ENCODE measurements at places on chromosomes 13 and 19.

DNA sequence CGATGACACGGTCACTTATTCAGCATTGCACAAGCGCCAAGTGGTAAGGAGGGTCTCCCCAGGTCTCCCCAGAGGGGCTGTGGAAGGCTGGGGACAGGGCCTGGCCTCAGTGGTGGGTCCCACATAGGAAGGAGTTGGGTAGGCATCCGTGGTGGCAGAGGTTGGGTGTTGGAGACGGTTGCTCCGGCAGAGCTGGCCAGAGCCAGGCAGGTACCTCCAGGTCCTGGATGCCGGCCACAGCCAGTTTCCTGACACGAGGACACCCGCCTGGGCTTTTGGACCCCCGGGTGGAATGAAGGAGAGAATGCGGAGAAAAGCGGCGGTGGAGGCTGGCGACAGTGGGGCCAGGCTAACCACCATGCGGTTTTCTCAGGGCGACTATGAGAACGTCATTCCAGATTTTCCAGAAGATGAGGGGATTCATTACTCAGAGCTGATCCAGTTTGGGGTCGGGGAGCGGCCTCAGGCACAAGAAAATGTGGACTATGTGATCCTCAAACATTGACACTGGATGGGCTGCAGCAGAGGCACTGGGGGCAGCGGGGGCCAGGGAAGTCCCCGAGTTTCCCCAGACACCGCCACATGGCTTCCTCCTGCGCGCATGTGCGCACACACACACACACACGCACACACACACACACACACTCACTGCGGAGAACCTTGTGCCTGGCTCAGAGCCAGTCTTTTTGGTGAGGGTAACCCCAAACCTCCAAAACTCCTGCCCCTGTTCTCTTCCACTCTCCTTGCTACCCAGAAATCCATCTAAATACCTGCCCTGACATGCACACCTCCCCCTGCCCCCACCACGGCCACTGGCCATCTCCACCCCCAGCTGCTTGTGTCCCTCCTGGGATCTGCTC is 1.3 kb upstream of the FFAR1 start:
- DNase-seq, result peak; percentile 85

- peak; percentile 92 for DNase-seq
Measured at GRCh38 chr13:52405767-52406494, at the start of gene THSD1. TSS of gene THSD1 (minus strand) at chr13:52406172. CDS start at chr13:52402600, 3,572 bp downstream.

- peak; percentile 68 for DNase-seq
Measured at GRCh38 chr19:35345671-35346111, 2.0 kb upstream of the FFAR1 start.

GRCh38 chr13:99357131-99357596 is 50.0 kb upstream of the GPR183 start:
- no peak for DNase-seq

DNA sequence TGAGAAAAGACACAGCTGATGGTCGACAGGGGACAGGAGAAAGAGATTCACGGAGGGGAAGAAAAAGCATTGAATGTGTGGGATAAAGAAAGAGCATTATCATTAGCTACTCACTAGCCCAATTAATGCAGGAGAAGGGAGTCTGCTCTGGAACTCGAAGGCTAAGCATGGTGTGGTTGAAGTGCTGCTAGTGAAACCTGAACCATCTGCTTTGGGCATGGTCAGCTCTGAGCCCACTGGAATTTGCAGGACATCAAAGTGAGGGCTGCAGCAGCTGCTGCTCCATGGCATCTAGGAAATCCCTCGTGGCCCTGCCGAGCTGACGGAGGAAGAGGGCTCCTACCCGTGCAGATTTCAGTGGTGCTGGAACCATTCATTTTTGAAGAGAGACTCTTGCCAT is 320.3 kb downstream of the ATP8A2 start:
- DNase-seq, result no peak

DNA sequence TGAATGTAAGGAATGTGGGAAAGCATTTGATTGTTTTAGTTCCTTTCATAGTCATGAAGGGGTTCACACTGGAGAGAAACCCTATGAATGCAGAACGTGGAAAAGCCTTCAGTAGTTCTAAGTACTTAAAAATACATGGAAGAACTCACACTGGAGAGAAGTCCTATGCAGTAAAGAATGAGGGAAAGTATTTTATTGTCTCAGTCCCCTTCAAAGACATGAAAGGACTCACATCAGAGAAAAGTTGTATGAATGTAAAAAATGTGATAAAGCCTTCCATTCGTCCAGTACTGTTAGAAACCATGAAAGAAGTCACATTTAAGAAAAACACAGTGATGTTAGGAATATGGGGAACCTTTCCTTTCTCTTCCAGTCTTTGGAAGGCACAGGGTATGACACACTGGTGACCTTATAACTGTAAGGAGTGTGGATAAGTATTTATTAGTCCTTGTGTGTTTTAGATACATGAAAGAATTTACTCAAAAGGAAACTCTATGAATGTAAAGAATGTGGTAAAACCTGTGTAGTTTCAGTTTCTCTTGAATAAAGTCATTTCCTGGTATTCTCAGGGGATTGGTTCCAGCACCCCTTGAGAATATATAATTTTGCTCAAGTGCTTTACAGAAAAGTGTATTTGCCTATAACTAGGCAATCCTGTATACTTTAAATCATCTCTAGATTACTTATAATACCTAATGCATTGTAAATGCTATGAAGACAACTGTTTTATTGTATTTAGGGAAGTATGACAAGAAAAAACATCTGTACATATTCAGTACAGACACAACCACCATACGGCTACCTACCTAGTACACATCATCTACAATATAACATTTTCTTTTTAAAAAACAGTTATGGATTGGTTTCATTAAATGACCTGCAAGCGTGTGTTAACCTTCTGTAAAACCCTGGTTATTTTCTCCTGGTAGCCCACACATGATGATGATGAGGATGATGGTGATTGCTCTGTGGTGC is 52.8 kb downstream of the ZNF823 start:
- DNase-seq, result no peak

GRCh38 chr13:84934911-84935310 is 864.3 kb downstream of the SLITRK6 start:
- DNase-seq, result no peak

DNA sequence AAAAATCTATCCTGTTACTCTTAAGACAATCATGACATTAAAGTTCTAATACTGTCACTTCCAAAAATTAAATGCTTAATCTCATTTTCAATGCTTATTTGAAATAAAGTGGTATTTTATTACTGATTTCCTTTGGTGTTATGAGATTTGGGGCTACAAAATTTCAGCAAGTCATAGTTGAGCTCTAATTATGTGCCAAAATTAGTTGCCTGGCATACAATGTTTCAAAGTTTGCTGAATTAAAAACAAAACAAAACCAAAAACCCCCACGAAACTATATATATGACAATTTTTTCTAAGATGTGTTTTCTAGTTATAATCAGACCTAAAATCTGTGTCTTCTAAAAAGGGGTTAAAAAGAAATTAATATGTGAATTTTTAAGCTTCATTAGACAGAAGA is 62.2 kb downstream of the KCNRG start:
- DNase-seq, result no peak

GRCh38 chr19:2550431-2551171 is 74.7 kb downstream of the GADD45B start:
- DNase-seq, result no peak

DNA sequence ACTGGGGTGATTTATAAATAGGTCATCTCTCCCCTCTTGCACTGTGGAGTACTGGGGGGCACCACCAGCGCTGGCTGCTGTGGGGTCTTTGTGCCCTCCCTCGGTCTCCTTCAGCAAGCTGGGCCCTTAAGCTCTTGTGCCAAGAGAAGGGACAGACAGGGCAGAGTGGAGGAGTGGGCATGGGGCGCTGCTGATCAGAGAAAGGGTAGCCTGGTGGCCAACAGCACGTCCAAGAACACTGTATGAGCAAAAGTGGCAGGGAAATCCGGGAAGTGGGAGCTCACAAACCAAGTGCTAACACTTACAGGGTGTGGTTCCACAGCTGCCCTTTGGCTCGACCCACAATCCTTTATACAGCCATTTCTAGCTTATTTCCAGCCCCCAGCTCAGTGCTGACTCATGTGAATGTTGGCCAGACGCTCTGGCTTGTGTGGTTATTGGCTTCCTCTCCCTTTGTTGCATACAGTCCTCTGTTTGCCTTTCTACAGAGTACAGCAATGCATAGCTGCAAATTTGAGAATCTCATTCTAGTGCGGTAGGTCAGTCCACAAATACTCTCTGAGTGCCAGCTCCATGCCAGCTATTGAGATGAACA is 298.8 kb downstream of the SHISA2 start:
- DNase-seq, result no peak

GRCh38 chr13:99388334-99388923 is 81.2 kb upstream of the GPR183 start:
- no peak for DNase-seq

DNA sequence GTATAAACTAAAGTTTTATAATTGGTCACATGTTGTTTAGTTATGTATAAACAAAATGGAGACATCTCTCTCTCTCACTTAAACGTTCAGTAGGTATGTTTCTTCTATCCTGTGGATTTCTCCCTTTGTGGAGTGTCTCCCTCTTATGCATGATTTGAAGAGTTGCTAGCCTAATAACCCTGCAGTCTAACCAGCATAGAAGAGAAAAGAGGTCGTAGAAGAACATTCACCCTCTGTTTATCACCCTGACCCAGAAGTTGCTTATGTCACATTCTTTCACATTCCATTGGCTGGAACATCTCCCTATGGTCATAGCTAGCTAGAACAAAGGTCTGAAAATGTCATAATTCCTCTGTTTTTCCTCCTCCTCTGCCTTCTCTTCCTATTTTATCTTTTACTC is 176.8 kb upstream of the PCDH20 start:
- DNase-seq, result no peak

GRCh38 chr19:30966486-30966885 is 382.8 kb downstream of the TSHZ3 start:
- DNase-seq, result no peak

DNA sequence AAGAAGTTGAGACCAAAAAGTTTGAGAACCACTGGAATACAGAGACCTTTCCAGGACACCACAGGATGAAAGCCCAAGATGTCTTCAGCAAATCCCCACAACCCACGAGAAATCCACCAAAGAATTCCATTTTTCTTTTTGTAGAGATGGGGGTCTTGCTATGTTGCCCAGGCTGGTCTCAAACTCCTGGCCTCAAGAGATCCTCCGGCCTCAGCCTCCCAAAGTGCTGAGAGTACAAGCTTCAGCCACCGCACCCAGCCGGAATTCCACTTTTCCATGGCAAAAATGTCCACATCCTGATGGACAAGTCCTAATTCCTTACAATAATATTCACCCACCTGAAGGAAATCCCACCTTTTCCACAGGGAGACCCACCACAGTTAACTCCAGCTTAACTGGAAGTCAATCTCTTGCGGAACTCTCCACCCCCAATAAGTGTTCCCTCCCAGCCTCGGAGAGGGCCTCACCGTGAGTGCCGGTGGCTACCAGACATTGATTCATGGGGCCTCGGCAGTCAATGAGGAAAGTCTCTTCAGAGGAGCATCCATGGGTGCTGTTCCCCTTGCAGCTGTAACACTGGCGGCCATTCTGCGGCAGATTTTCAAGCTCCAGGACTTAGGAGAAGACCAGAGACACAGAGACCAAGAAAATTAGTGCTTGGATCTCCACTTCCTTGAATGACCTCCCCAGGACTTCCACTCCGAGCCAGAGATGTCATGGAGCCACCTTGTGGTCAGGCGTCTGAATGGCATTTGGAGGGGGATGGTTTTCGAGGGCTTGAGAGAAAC is 12.3 kb upstream of the CADM4 start:
- no peak for DNase-seq

- DNase-seq, result no peak
Measured at GRCh38 chr13:42334329-42334706, 62.4 kb downstream of the AKAP11 start.

DNA sequence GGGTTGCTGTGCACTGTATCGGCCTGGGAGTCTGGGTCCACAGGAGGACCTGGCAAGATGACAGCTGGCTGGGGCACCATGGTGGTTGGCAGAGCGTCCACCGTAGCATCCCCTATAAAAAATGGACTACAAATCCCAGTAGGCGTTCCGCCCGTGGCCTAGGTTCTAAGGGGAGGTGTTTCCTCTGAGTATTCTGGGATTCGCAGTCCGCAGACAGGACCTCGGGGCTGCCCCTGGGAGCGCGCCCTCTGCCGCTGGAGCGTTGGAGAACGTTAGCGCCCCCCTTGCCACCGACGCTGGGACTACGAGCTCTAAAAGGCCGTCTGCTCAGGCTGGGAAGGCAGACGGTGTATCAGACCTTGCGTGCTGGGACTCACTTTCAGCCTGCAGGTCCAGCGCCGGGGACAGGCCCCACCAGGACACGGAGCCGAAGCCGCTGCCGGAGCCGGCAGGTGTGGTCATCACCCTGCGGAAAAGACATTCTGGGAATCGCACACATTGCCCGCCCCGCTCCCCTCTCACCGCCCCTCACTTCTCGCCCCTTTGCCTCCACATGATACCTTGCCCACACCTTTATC is 372 bp downstream of the DNAAF3 start:
- no peak for DNase-seq

- DNase-seq, result no peak
Measured at GRCh38 chr13:32117001-32117400, 85.4 kb downstream of the FRY start.

DNA sequence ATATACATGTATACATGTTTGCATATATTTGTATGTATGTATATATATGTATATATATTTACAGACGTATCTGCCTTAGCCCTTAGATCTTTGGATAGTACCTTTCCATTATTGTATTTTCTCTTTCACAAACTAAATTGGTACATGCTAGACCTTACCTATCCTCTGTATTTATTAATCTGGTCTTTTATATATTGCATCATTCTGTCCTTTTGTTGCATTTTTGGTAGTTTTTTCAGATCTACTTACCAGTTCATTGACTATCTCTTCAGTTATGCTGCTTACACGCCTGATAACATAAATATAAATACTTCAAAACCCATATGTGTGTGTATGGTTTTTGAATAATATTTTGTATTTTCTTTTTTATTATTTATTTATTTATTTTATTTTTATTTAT is 11.7 kb downstream of the ZNF613 start:
- no peak for DNase-seq

DNA sequence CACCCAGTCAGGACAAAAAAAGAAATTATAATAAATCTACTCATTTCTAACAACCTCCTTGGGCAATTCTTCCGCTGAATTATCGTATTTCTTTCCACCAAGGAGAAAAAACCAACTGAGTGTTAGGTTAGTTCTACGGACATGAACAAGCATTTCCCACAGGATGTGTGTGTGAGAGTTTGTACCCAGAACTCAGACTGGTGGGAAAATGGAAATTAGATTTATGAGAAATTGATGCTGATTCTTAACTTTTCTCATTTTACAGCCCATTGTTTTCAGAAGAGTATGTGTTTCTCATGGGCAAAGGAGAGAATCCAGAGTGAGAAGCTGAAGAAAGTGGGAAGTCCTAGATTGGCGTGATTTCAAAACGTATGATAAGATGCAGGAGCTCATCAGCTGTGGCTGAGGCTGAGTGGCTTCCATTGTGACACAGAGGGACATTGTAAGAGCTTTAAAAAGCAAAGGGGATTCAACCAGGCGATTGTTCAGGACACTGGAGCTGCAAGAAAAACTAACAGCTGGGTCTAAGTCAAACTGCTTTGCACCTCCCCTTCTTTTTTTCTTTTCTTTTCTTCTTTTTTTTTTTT is 184.7 kb upstream of the ARGLU1 start:
- DNase-seq, result no peak

GRCh38 chr13:70253834-70254233 is 145.6 kb upstream of the KLHL1 start:
- no peak for DNase-seq
